ENCODE measurements at places on chromosomes 1 and 21. TPM values are rescaled to one million over a fixed set of nuclear protein-coding genes. Genes with fewer than 3 reads are reported as not detected.

Gene HEYL
- total RNA-seq: 12.4 TPM

Gene CR1L
- total RNA-seq: not detected

Gene HES4
- total RNA-seq: 21.2 TPM

Gene CD160
- total RNA-seq: not detected

GRCh38 chr21:33383056-33383888 lies 19.9 kb upstream of the IFNGR2 start:
- peak; percentile 28 for DNase-seq

Data from tongue (tissue), 3 donors.